Glutamatergic neuron (in vitro differentiated cells): ENCODE measurements at places on chromosomes 4 and X.

- no peak for DNase-seq
Observed at GRCh38 chr4:1727117-1728031, 6.1 kb downstream of the TACC3 start.

DNA sequence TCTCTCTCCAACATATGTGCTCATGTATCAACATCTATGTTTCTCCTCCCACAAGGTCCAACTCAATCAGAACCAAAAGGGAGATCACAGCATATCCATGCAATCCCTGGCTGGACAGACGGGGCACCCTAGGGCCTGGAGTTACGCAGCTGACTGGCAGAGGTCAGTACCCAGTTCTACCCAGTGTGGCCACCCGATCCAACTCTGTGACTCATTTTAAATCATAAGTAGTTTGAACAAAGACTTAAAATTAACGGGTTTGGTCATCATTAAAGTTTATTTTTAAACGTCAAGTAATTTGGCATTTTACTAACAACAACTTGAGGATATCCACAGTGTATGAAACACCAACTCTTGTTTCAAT, 59.5 kb downstream of the APBB2 start:
- no peak for DNase-seq

DNA sequence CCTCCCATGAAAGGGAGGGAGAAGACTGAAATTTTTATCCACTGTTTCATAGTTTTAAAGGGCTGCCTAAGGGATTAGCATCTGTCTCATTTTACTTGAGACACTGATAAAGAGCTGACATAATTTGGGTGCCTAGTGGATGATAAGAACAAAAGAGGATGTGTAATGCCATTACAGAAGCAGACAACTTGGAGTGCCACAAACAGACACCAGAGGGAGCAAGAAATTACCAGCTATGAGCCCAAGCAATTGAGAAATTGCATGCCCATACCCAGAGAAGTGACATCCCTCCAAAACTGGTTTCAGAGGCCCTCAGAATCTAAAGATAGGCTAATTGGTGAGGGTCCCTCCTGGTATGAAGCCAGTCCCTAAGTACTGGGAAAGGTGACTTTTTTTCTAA, 38.5 kb upstream of the POU3F4 start:
- DNase-seq: peak; percentile 33

- DNase-seq: no peak
Observed at GRCh38 chr4:10371869-10372471, 85.3 kb downstream of the ZNF518B start.

- DNase-seq: no peak
Observed at GRCh38 chr4:95830651-95831050, 9.2 kb upstream of the PDHA2 start.

- no peak for DNase-seq
Observed at GRCh38 chr4:116401293-116401692, 684.1 kb downstream of the TRAM1L1 start.

GRCh38 chr4:14943749-14944148, 58.5 kb upstream of the CPEB2 start:
- DNase-seq: no peak

- DNase-seq: no peak
Observed at GRCh38 chrX:51742586-51742985, 656 bp upstream of the GSPT2 start.

GRCh38 chr4:8225706-8226443, 26.8 kb downstream of the SH3TC1 start:
- no peak for DNase-seq

- no peak for DNase-seq
Observed at GRCh38 chr4:85744950-85745349, 270.0 kb downstream of the ARHGAP24 start.

DNA sequence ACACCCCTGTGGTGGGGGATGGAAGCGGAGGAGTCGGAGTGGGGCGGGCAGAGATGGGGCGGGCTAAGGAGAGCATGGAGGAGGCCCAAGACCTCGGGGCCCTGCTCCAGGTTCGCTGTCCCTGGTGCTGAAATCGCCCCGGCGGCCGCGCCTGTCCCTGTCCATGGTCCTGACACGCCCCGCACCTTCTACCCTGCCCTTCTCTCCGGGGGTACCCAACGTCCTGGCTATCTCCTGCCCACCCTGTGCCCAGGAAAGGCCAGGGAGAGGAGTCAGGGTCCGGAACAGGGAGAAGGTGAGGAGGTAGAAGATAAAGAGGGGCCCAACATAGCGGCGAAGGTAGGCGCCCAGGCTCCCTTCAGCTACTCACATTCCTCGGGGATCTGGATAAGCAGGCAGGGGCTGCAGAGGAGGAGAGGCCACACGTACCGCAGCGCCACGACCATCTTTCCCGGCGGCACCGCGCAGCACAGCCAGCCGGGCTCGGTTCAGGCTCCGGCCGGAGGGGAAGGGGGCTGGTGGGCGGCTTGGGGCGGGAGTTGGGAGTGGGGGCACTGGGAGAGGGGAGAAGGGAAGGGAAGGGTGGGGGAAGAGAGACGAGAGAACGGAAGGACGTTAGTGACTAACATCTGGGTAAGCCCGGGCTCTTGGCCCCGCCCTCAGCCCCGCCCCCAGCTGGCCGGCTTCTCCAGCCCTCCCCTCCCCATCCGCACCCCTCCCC, 10.4 kb downstream of the L1CAM start:
- DNase-seq: peak; percentile 53

GRCh38 chr4:67885762-67886161, 2.0 kb upstream of the TMPRSS11D start:
- no peak for DNase-seq

- no peak for DNase-seq
Observed at GRCh38 chrX:107117993-107118321, 665 bp downstream of the RBM41 start.

- no peak for DNase-seq
Observed at GRCh38 chr4:83686166-83686565, 150.3 kb downstream of the GPAT3 start.

- DNase-seq: no peak
Observed at GRCh38 chr4:152032722-152033131, 271.9 kb upstream of the GATB start.

- DNase-seq: no peak
Observed at GRCh38 chr4:73379946-73380345, 24.1 kb upstream of the ALB start.

DNA sequence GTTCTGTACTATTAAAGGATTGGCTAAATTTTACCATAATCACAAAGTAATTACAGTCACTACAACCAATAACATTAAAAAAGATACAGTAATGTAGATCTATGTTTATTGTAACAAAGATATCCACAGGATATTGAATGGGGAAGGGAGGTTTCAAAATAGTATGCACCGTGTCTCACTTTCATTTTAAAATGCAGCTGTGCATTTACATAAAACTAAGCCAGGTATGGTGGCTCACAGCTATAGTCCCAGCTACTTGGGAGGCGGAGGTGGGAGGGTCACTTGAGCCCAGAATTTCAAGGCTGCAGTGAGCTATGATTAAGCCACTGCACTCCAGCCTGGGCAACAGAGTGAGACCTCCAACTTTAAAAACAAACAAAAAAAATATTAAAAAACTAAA, 8.5 kb downstream of the SRP72 start:
- no peak for DNase-seq

DNA sequence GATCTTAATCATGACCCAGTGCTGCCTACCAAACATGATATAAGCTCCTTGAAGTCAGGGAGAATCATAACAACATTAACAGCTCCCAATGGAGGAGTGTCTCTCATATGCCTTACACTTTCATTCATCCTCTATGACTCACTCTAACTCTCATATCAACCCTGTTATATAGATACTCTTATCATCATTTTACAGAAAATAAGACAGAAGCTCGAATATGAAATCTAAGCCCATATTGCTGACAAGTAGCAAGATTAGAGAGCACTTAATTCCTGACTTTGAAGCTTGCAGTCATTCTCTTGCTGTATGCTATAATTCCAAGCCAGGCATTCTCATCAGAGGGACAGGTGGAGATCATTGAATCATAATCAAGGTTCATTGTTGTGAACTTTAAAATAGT, 476.7 kb upstream of the ATOH1 start:
- no peak for DNase-seq
